ENCODE measurements at places on chromosomes 11 and 22.

- peak; percentile 50 for DNase-seq
Observed at GRCh38 chr22:21100149-21101032, 54.6 kb downstream of the LRRC74B start.

GRCh38 chr11:68342459-68343158 lies 30.2 kb downstream of the LRP5 start:
- peak; percentile 62 for DNase-seq

GRCh38 chr11:36093548-36093947 lies 149.7 kb downstream of the LDLRAD3 start:
- no peak for DNase-seq

GRCh38 chr22:43826142-43827002 lies 14.3 kb upstream of the EFCAB6 start:
- DNase-seq, result peak; percentile 60
